AG04450 (cell line): ENCODE measurements at places on chromosomes 11 and 22.

DNA sequence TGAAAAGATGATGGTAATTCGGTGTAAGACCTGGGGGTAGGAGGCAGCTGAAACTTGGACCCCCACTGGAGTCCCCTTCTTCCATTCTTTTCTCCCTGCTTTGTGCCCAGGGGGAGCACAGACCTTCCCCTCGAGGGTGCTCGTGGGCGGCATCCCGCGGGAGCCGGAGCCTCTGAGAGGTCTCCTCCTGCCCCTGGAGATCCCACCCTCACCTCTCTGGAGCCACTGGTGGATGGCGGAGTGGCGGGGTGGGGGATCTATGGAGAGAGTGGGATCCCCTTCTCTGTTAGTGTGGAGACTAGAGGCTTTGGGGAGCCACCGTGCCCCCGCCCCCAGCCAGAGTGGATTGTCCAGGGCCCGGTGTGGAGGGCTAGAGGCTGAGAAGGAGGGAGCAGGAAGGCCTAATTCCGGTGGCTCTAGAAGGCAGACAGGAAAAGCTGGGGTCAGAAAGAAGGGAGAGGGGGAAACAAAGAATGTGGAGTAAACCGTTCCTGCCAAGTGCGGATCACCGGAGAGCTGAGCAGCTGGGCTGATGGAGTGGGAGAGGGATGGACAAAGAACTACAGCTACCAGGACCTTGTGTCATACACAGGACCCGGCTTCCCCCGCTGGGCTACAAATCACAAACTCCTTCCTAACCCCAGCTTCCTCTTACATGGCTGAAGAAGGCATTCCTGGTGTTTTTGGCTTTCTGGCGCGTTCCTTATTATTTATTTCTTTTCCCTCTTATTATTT is 41.9 kb downstream of the KCNJ1 start:
- DNase-seq = no peak

- DNase-seq = no peak
Observed at GRCh38 chr11:14967581-14968243, 4.4 kb downstream of the CALCA start.

GRCh38 chr11:134920851-134921608 is 509.0 kb upstream of the B3GAT1 start:
- no peak for DNase-seq

- no peak for DNase-seq
Observed at GRCh38 chr22:17085277-17086181, 729 bp downstream of the IL17RA start.

GRCh38 chr11:32154275-32154674 is 63.4 kb downstream of the RCN1 start:
- no peak for DNase-seq

DNA sequence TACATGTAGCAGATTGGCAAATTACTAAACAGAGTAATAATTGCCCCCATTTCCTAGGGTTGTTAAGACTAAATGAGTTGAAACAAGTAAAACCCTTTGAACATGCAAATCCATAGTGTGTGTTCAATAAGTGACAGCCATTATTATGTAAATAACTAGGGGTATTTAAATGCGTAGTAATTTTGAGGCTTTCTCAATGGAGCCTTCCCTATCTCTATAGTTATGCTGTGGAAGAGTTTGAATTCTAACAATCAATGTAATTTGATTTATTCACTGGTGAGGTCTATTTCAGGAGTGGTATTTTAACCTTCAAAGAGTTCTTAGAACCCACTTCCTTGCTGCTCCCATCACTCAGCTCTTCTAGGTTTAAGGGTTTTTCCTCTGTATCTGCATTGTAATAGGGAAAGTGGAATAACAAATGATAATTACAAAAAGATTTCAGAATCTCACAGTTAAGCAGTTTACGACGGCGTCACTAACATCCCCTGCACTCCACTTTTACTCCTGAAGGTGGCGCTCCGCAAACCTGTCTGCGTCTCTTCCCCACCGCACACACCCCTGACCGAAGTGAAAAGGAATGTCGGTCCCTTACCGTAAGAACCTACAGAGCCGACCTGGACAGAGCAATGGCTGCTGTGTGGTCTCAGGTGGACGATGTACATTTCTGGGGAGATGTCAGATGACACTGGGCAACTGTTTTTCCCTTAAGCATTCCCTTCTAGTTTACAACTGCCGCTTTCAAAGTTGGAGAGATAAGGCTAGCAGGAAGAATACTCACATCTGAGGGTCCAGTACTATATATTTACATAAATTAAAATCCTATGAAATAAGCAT is 80.8 kb downstream of the ZC3H12C start:
- no peak for DNase-seq

- DNase-seq = no peak
Observed at GRCh38 chr11:117909611-117910382, 19.4 kb downstream of the TMPRSS13 start.

- no peak for DNase-seq
Observed at GRCh38 chr11:114252767-114253166, 43.4 kb upstream of the NNMT start.

GRCh38 chr22:23845265-23846080 is 6.7 kb upstream of the DERL3 start:
- DNase-seq = no peak

- no peak for DNase-seq
Observed at GRCh38 chr11:108853864-108854263, 189.0 kb downstream of the DDX10 start.

- DNase-seq = no peak
Observed at GRCh38 chr11:59555601-59556114, 44.3 kb downstream of the OR4D9 start.

DNA sequence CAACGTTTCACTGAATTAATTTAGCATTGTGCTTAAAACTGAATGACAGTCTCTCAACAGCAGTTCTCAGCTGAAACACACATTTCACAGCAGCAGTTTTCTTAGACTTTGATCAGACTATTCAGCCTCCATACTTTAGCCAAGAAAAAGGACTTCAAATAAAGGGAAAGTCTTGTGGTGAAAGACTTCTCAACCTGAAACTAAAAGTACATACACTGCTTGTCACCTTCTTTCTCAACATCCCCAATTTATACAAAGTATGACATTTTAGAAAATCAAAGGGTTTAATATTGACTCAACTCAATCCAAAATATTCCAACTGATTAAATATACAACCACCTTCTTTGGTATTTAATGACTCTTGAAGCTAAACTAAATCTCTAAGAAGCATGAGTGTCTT is 419.0 kb downstream of the LRRC4C start:
- no peak for DNase-seq

- no peak for DNase-seq
Observed at GRCh38 chr11:23723861-23724260, 773.0 kb upstream of the LUZP2 start.

- no peak for DNase-seq
Observed at GRCh38 chr22:33088418-33088817, 30.2 kb upstream of the SYN3 start.

DNA sequence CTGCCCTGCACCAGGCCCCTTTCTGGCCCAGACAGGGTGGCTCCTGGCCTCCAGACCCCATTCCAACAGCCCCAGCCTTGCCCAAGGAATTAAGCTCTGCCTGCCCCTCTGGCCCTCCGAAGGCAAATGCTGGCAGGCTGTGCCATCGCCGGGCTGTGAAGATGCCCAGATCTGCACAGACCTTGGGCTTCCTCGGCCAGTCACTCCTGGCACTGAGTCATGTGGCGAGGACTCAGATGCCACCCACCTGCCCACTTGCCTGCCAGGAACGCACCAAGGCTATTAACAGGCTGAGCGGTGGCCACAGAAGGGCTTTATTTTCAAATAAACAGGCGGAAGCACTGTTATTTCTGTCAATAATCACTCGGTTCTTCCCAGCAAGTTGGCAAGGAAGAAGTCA is 50.3 kb upstream of the TTLL12 start:
- no peak for DNase-seq

DNA sequence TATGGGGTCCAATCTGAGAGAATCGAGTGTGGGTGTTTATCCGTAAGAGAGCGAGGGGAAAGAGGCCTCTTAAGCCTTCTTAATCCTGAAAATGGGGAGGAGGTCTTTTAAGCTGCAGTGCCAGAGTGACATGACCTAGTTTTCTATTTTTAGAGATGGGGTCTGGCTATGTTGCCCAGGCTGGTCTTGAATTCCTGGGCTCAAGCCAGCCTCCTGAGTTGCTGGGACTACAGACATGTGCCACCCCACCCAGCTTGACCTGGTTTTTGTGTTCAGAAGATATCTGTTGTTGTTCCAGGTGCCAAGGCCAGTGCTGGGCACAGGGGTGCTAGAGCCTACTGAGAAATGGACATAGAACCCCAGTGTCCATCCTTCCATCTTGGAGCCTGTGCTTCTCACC is 1.4 kb downstream of the BAD start:
- no peak for DNase-seq

GRCh38 chr22:45291061-45291930 is 6.5 kb downstream of the UPK3A start:
- no peak for DNase-seq

- DNase-seq = no peak
Observed at GRCh38 chr11:40188848-40189247, 1270.6 kb downstream of the LRRC4C start.

GRCh38 chr11:82092904-82093303 is 640.8 kb downstream of the FAM181B start:
- no peak for DNase-seq

- no peak for DNase-seq
Observed at GRCh38 chr11:95082576-95083001, 7.1 kb upstream of the ENDOD1 start.

- DNase-seq = no peak
Observed at GRCh38 chr11:13405220-13405619, 57.8 kb downstream of the BTBD10 start.

DNA sequence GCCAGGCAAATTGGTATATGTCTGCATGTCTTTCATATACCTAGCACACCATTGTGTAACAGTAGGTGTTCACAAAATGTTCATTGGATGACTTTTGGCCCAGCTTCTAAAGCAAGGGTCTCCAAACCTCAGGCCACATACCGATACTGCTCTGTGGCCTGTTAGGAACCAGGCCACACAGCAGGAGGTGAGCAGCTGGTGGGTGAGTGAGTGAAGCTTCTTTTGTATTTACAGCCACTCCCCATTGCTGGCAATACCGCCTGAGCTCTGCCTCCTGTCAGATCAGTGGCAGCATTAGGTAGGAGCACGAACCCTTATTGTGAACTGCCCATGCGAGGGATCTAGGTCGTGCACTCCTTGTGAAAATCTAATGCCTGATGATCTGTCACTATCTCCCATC is 836.6 kb downstream of the NTM start:
- no peak for DNase-seq

GRCh38 chr11:68904248-68904847 is 657 bp downstream of the IGHMBP2 start:
- DNase-seq = no peak

- no peak for DNase-seq
Observed at GRCh38 chr11:66232769-66233168, 35.7 kb upstream of the RAB1B start.

DNA sequence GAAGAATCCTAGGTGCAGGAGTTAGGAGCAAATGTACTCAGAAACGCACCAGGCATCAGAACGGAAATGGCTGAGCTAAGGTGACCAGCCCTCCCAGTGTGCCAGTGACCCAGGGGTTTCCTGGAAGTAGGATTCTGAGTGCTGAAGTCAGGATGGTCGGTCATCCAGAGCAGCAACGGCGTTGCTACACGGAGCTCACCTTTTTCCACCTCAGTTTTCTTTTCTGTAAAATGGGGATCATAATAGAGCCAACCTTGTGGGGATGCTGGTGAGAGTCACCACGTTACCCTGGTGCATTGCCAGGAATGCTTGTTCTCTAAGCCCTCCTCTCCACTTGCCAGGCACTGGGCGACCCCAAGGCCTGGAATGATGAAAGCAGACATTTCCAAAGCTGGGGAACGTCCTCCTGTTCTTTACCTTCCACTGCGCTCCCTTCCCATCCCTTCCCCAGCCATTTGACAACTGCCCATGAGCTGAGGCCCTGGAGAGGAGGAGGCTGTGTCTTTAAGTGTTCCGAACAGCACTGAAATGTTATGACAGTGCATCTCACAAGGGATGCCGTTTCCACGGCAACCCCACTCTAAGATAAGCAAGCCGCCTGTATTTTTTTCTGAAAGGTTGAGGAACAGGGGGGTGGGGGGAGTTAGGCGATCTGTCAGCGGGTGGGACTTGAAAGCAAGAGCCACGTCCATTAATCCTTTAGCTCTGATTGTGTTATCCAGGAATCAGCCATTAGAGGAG is 66.8 kb downstream of the TSPAN18 start:
- DNase-seq = no peak

DNA sequence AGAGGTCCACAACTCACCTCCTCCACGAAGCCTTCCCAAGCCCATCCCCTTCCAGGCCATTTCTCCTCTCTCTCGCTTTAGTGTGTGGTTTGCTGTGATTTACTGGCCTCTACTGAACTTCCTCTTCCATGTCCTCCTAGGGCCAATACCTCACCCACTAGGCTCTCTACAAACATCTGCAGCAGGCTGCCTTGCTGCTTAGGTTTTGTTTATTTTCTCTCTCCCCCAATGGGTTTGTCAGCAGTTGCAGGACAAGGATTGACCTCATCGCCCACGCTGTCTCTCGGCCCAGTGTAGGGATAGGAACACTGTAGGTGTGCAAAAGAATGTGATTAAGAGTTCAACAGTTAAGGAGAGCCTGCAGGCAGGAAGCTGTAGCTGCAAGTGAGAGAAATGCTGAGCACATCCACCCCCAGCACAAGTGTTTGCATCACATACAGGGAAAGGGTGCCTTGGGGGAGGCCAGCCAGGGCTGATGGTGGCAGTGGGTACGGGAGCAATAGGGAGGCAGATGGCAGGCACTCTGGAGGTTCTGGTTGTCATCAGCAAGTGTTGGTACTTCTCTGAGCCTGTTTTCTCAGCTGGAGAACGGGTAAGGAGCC is 1.4 kb downstream of the PC start:
- no peak for DNase-seq

DNA sequence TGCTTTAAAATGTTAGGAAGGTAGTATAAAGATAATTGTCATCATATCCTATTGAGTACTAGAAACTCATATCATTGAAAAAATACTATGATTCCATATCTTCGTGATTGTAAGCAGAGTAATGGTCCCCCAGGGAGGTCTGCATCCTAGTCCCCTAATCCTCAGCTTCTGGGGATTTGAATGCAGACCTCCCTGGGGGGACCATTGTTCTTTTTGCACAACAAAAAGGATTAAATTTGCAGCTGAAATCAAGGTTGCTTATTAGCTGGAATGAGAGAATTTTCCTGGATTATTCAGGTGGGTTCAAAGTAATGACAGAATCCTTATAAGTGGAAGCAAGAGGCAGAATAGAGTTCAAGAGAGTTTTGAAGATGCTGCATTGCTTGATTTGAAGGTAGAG is 26.1 kb upstream of the MS4A6A start:
- no peak for DNase-seq

- no peak for DNase-seq
Observed at GRCh38 chr11:69888483-69889181, 69.4 kb upstream of the FGF3 start.

DNA sequence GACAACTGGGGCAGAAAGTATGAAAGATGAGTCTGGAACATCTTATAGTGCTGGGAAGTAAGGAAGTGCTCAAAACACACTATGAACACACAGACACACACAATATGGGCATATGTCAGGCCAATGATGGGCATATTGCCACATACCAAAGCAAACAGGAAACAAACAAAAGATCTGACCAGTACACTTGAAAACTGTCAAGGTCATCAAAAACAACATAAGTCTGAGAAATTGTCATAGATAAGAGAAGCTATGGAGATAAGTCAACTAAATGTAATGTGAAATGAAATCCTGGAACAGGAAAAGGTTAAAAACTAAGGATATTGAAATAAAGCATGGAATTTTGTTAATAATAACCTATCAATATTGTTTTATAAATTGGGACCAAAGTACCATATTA is 46.4 kb downstream of the GUCY1A2 start:
- no peak for DNase-seq
